ENCODE measurements at places on chromosomes 7 and 10.

GRCh38 chr7:157596026-157596425, 259.2 kb downstream of the DNAJB6 start:
- DNase-seq = no peak

- no peak for DNase-seq
Observed at GRCh38 chr10:113356794-113357680, 195.8 kb upstream of the HABP2 start.

GRCh38 chr7:2488681-2489080, 12.5 kb upstream of the GRIFIN start:
- no peak for DNase-seq

DNA sequence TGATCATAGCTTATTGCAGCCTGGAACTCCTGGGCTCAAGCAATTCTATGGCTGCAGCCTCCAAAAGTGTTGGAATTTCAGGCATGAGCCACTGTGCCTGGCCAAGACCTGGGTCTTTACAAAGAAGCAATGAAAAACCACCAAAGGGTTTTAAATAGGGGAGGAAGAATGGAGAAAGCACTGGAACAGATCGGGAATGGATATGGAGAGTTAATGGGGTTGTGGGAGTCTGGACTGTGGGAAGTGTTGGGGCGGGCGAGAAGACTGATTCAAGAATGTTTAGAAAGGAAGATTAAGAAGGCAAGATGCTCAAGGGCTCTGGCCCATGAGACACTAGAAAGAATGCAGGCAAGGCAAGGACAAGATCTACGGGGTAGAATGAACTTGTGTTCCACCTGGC, 98.5 kb downstream of the CARD11 start:
- no peak for DNase-seq

DNA sequence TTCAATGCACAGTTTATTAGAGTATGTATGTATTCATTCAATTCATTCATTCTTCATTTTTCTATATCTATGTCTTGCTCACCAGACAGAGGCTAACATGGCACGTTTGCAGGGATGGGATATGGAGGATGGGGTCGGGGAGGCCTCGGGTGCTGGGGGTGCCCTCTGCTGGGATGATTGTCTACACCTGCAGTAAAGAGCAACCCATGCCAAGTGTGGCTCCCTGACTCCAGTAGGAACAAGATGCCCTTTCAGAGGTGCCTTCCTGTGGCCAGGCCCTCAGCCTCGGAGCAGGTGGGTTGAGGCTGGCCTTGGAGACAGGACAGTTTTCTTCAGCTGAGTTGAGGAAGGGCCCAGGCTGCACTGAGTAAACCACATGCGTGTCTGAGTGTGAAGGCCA, 157.2 kb downstream of the SH2D4B start:
- DNase-seq = no peak

GRCh38 chr10:62581351-62581750, 207.2 kb downstream of the ZNF365 start:
- no peak for DNase-seq

GRCh38 chr10:4847561-4848355, 21.8 kb downstream of the AKR1E2 start:
- no peak for DNase-seq

- DNase-seq = no peak
Observed at GRCh38 chr7:16755397-16755796, 1.8 kb downstream of the TSPAN13 start.
